Activated naive CD4-positive, alpha-beta T cell treated with anti-CD3 and anti-CD28 coated beads for 36 hours (primary cell): ENCODE measurements at places on chromosomes 7 and 10. TPM values are rescaled to one million over a fixed set of nuclear protein-coding genes. Genes with fewer than 3 reads are reported as not detected.

RNF148 gene
- not detected for total RNA-seq

FGFR2 gene
- not detected for total RNA-seq

COL1A2 gene
- total RNA-seq: 0.35 TPM

HMX2 gene
- 0.99 TPM for total RNA-seq

HOXA4 gene
- not detected for total RNA-seq

GRCh38 chr7:1586827-1587705 is 17.2 kb upstream of the PSMG3 start:
- no peak for DNase-seq
- no peaks in the 10 kb centered on the region for H3K36me3 ChIP-seq
- no peak overlapping the region for H3K27ac ChIP-seq
- H3K4me3 ChIP-seq: no peak overlapping the region
- peaks cover 14% of the 10 kb centered on the region for H3K27me3 ChIP-seq

DNA sequence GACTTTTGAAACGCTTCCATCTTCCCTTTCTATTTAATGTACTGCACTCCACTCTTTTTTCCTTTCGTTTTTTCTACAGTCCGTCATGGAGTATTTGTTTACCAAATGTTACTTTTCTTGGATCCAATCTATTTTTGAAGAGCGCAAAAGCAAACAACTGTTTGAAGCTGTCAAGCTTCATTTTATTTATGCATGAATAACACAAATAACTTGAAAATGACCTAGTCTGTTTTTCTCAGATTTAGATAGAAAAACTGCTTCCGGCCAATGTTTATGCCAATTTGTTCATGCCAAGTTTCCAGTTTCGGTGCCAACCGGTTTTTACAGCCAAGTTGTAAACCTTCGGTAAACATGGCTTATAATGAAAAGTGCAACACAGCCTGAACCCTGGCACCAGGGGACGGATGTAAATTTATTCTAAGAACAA is 150.9 kb upstream of the KLF6 start:
- H3K27me3 ChIP-seq: no peaks in the 10 kb centered on the region
- no peak for DNase-seq
- H3K4me1 ChIP-seq: peaks cover 40% of the 10 kb centered on the region
- H3K4me3 ChIP-seq: no peak overlapping the region

DNA sequence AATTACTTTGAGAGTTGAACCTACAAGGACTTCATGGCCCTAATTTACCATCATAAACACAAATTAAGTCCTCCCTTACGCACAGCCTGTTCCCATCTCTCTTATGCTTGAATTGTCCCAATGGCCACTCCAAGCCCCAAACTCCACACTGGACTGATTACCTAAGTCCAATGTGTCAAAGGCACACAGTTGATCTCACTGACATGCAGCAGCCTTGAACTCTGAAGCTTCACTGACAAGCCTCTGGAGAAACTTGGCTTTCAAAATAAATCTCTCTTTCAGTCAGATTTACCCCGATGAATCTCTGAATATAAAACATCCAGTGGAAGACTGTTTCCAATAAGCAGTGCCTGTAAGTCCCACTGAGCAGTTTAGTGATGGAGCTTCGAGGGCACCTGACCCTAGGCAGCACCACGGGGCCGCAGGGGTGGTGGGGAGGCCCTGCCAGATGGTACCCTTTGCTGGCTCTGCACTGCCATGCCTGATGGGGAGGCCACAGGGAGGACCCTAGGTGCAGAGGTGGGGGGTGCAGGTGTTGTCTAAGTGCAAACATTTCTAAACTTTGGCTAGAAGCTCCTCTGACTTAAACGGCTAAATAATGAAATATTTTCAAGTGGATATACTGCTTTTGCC is 3.3 kb upstream of the MAT1A start:
- peaks cover 2% of the 10 kb centered on the region for H3K36me3 ChIP-seq
- no peak overlapping the region for H3K27ac ChIP-seq
- no peaks in the 10 kb centered on the region for H3K4me1 ChIP-seq

GRCh38 chr10:114038819-114039218 is 4.8 kb upstream of the ADRB1 start:
- no peaks in the 10 kb centered on the region for H3K36me3 ChIP-seq
- peaks cover 36% of the 10 kb centered on the region for H3K27me3 ChIP-seq
- H3K4me1 ChIP-seq: peaks cover 4% of the 10 kb centered on the region

DNA sequence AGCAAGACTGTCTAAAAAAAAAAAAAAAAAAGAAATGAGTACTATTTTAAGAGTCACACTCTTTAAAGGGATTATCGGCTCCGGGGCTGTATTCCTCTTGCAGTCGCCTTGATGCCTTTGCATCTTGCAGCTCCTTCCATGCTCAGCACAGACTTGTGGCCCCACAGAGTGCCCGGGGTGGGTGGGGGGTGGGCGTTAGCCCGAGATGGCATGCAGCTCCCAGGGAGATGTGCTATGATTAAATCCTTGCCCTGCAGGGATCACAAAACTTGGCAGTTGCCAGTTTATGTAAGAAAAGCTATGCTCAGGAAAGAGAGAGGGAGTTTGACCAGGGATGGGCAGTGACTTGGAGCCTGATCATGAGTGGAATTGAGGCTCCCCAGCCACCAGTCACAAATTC is 81.9 kb downstream of the CCDC3 start:
- no peak overlapping the region for H3K4me3 ChIP-seq
- no peak for DNase-seq
- no peaks in the 10 kb centered on the region for H3K4me1 ChIP-seq
- no peaks in the 10 kb centered on the region for H3K36me3 ChIP-seq

DNA sequence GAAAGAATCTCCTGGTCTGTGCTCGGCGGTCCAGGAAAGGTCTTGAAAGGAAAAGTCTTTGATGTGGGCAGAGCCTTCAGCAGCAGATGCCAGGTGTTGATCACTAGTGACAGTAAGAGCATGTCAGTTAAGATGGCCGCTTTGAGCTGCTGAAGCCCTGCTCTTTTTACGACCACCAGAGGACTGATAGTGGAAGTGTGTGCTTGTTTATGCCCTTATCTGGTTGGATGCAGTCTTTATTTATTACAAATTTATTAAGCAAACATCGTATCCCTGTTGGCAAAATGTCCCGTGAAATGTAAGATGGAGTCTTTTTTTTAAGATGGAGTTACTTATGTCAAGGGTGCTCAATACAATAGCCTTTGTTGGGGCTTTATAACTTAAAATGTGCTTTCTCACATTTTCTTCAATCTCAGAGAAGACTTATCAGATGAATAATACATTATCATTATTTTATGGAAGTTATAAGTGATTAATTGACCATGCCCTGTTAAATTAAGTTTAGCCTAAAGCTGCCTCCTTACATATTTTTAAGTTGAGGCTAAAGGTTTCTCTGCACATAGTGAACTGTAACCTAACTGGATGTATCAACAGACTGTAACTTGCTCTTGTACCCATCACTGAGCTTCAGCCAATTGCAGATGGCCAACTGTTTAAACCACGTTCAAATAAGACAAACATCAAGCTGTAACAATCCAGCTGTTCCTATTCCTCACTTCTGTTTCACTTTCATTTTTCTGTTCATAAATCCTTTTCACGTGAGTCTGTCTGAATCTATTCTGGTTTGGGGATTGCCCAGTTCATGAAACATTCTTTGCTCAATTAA is 97.4 kb upstream of the PIK3CG start:
- H3K4me3 ChIP-seq: peak overlapping the region; percentile 20
- peak; percentile 25 for DNase-seq
- H3K36me3 ChIP-seq: no peaks in the 10 kb centered on the region
- H3K4me1 ChIP-seq: peaks cover 43% of the 10 kb centered on the region

DNA sequence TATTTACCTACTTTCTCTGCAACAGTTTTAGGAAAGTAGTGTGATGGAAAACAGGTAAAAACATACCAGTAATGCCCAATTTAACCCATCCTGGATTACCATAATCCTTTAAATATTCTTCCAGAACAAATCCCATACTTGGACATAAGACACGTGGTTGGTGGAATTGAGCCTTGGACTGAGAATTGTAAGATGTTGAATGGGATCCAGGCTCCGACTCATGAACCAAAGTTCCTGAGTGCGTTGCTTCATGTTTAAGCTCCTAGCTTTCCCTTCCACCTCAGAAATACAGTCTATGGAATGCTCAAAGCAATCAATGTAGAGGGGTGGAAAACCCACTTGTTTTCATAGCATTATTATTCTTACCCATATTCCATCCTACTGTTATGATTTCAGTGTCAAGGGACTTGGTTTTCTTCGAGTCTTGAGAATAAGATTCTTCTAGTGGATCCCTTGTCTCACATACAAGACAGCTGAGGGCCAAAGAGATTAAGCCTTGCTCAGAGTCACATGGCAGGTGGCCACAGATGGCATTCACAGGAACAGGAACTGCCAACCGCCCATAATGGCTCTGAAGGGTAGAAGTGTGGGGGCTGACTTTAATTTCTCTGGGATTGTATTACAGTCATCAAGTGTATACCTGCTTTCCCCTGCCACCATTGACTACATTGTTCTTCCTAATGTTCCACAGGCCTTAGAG is 171.2 kb downstream of the GFRA1 start:
- H3K4me1 ChIP-seq: no peaks in the 10 kb centered on the region
- no peak overlapping the region for H3K27ac ChIP-seq
- H3K4me3 ChIP-seq: no peak overlapping the region
- no peaks in the 10 kb centered on the region for H3K36me3 ChIP-seq

DNA sequence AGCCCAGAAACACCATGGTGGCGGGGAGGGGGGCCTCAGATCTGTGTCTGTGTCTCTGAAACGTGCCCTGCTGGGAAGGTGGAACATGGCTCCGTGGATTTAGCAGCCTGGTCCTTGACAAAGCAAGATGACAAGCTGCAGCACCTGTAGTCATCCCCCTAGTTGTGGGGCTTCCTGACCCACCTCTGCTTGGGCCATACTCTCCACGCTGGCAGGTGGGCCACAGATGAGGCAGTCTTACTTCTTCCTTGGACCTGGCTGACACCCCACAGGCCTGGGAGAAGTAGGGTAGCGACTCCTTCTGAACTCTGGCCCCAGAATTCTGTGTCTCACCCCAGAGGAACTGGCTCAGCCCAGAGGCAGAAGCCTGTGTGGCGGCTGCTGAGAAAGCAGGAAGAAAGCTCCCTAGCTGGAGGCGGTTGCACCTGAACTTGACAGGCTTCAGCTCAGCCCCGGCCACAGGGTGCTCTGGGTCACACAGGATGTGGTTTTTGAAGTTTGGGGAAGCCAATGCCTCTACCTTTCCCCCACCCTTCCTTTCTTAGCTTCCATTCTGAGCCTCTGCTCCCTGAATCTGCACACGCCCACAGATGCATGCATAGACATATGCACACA is 113.9 kb downstream of the ABLIM1 start:
- no peaks in the 10 kb centered on the region for H3K27me3 ChIP-seq
- peak; percentile 92 for DNase-seq
- H3K36me3 ChIP-seq: no peaks in the 10 kb centered on the region
- H3K27ac ChIP-seq: peak overlapping the region; percentile 91
- H3K4me1 ChIP-seq: peaks cover 85% of the 10 kb centered on the region

- H3K4me1 ChIP-seq: no peaks in the 10 kb centered on the region
- no peak for DNase-seq
- no peak overlapping the region for H3K4me3 ChIP-seq
- peaks cover 10% of the 10 kb centered on the region for H3K27me3 ChIP-seq
Measured at GRCh38 chr10:111203615-111204014, 126.8 kb downstream of the ADRA2A start.

DNA sequence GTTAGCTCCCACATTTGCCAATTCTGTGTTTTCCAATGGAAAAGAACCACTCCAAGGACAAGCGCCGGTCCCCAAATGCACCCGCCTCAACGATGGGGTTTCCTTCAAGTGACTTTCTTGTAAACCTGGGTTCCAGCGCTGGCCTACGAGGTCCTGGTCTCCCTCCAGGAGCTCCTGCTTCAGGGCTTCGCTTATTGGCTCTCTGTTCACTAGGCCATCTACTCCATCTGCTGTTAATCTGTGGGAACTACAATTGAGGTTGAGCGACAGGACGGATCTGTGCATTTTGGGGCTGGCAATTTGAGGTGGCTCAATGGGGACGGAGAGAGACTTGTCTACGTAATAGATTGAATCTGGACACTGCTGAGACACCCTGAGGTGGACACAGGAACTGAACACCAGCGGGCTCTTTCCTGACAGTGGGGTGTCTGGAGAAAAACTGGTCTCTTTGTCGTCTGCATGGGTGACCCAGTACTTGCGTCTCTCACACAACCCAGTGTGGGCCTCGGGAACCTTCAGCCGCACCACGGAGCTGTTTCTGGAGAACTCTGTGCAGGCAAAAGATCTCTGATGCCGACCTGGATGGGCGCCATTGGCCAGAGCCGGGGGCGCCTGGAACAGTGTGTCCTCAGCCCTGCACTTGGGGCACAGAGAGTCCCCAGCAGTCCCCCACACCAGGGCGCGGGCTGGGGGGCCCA is 115.9 kb upstream of the ADAM12 start:
- no peak overlapping the region for H3K4me3 ChIP-seq
- no peak for DNase-seq
- H3K4me1 ChIP-seq: no peaks in the 10 kb centered on the region
- H3K27me3 ChIP-seq: no peaks in the 10 kb centered on the region
- no peaks in the 10 kb centered on the region for H3K36me3 ChIP-seq

GRCh38 chr7:146094356-146094755 is 22.2 kb upstream of the CNTNAP2 start:
- H3K4me3 ChIP-seq: no peak overlapping the region
- DNase-seq: no peak
- no peaks in the 10 kb centered on the region for H3K4me1 ChIP-seq
- peaks cover 3% of the 10 kb centered on the region for H3K27me3 ChIP-seq
- H3K27ac ChIP-seq: no peak overlapping the region

DNA sequence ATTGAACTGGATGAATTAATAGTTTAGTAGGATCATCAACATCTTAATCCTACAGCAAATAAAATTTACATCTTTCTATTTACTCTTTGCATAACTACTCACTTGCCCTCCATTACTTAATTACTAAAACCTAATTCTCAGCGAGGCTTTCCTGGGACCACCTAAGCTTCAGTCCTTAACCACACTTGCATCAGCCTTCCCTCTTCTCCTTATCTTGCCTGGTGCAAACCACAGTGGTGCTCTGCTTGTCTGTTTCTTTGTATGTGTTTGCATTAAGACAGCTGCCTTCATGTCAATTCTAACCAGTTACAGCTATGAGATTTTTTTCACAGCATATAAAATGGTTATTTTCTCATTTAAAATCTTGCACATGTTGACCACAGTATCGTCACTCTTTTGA is 72.6 kb upstream of the ZNF92 start:
- H3K36me3 ChIP-seq: no peaks in the 10 kb centered on the region
- no peak for DNase-seq
- H3K4me3 ChIP-seq: no peak overlapping the region
